ENCODE measurements at places on chromosomes 3 and 15.

GRCh38 chr15:59104602-59104911 lies 389 bp upstream of the CCNB2 start:
- no peak for DNase-seq

- DNase-seq, result no peak
Measured at GRCh38 chr3:57791245-57791644, 35.1 kb downstream of the SLMAP start.

DNA sequence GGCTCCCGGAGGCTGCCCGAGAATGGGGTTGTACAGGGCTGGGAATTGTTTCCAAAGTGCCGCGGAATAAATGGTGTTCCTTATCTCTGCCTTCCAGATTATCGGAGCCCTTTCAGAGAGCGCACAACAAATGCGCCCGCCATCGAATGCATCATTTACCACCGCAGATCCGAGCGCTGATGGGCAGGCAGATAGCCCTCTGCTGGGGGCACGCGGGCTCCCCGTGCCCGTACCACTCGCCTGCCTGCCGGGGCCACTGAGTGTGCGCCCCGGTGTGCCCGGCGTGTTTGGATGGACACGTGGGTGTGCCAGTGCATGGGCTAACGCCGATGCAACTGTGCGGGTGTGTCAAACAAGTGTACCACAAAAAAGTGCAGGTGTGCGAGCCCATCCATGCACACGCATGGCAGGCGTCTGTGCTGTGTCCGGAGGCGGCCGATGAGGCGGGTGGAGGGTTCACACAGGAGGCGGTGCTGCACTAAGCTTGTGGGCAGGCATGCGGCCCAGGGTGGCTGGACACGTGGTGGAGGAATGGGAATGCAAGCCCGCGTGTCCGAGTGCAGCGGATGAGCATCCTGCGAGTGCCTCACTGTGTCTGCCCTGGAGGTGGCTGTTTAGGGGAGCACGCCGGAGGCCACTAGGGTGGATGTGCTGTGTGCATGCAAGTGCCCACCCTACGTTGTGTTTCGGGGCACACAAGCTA lies 3.8 kb upstream of the GATA2 start:
- DNase-seq, result no peak

- DNase-seq, result no peak
Measured at GRCh38 chr15:86876387-86876944, 796.8 kb downstream of the AGBL1 start.

- DNase-seq, result no peak
Measured at GRCh38 chr15:55277116-55277564, 12.5 kb downstream of the RAB27A start.

GRCh38 chr15:25846377-25846776 lies 16.8 kb downstream of the ATP10A start:
- DNase-seq, result no peak

GRCh38 chr3:32406486-32407408 lies 15.1 kb downstream of the CMTM7 start:
- DNase-seq, result no peak

DNA sequence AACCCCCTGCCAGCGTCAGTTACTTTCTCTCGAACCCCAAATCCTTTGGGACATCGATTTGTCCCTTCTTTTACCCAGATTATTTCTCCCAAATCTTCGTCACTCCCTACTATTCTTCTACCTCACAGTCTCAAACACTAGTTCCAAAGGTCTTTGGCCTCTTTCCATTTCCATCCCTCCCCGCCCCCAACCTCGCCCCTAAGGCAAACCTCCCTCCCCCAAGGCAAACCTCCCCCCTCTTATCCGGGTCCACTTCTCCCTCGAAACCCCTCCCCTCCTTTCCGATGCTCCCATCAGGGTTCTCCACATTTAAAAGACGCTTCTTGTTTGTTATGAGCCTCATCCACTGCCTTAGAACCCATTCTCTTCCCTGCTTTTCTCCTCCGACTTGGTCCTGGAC lies 583 bp downstream of the EAF1 start:
- DNase-seq, result no peak

- DNase-seq, result no peak
Measured at GRCh38 chr3:9914011-9914410, 2.9 kb upstream of the IL17RC start.

- DNase-seq, result no peak
Measured at GRCh38 chr3:32310918-32311839, 72.7 kb downstream of the CMTM8 start.

DNA sequence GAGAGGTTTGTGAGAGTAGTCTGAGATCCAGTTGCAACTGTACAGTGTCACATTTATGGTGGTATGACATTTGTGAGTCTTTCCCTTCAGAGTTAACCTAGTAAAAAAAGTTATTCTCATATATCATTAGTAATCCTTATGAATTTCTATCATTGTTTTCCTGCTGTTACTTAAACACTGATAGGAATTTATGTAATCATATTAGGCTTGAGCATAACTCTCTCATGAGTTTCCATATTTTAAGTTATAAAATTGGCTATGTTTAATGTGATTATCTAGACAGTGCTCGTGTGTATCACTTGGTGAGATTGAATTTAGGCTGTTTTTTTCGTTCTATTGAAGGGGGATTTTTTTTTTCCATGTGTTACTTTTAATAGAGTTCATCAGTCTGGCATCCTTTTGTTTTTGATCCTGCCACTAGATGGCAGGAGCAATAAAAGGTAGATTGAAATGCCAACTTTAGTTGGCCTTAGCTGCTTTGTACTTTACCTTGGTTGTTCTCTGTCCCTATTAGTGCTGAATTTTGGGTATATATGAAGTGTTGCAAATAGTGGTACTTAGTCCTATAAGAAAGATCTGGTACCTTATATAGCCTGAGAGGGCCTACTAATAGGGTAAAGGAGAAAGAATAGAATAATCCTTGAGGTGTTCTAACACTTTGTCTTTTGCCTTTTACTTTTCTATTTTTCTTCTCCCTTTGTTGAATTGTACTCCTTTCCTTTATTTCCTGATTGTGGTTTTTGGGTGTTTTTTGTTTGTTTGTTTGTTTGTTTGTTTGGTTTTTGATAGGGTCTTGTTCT lies 17.9 kb downstream of the STT3B start:
- no peak for DNase-seq
